Right forelimb (tissue), 1 donor: ENCODE measurements at places on chromosomes 11 and 22.

DNA sequence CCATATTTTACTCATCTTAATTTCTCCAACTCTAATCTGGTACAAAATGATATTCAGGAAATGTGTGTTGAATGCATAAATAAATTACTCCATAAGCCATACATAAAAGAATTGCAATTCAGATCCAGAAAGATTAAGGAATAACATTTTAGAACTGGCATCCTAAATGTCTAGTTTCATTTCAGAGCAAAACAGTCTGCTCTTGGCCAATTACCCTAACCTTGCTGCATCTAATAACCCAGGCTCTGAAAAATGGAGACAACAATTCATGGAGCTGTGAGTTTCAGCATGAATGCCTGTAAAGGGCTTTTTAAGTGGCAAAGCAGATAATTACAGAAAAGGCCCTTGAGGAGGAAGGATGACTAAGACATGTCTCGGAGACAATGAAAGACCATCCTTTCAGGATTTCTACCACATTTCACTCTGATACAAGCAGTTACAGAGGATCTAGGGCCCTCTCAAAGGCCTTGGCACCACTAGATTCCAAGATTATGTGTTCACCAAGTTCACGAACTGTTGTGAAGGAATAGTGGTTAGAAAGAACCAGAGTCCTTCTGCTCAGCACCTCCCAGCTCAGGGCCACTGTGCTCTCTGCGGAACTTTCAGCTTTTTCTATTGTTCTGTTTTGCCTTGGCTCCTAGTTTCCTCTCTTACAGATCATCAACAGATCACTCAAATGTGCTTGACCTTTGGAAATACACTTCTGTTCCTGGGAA lies 157.6 kb upstream of the BLID start:
- DNase-seq, result no peak

DNA sequence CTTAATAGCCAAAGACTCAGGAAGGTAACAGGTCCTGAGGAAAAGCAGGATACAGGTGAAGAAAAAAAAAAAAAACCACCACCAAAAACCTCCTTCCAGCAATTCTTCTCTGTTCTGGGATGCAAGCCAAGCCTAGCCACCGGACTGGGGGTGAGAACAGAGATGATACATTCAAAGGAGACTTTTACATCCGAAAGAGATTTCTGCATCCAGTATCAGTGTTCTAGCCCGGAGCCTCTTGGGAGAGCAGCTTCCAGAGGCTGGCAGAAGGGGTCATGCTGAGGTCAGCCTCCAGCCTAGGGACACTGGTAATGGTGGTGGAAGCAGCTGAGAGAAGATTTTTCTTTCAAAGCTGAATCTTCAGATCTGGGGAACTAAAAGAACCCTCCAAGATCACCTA lies 76.2 kb downstream of the KCNC1 start:
- DNase-seq, result no peak

DNA sequence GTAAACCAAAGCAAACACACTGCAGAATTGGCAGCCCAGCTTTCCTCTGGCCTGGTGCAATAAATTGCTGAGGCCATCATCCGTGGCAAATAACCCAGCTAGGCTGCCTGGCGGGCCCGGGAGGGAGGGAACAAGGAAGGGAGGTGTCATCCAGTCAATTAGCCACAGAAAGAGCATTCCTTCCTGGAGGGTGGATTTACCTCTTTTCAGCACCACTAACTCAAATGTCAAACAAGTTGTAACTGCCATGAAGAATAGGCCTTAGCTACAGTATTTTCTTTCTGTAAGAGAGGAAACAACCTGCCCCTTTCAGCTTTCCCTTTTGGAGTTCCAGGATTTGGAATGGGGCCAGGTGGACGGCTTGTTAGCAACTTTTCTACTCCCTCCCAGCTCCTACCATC lies 163.8 kb upstream of the BDNF start:
- no peak for DNase-seq

DNA sequence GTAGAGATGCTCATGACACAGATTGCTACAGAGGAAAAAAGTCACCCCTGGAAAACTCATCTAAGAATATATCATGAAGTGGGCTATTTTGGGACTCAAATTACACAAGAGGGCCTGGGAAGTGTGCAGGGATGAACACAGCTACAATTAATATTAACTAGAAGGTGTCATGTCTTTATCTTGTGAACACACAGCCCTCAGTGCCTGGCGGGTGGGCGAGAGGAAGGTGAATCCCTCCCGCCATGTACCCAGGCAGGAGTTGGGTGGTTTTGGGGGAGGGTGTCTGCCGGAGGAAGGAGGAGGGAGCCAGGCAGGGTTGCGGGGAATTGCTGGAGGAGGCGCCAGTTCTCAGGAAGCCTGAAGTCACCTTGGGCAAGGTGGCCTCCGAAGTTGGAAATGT lies 5.1 kb upstream of the FAM83F start:
- DNase-seq, result no peak

DNA sequence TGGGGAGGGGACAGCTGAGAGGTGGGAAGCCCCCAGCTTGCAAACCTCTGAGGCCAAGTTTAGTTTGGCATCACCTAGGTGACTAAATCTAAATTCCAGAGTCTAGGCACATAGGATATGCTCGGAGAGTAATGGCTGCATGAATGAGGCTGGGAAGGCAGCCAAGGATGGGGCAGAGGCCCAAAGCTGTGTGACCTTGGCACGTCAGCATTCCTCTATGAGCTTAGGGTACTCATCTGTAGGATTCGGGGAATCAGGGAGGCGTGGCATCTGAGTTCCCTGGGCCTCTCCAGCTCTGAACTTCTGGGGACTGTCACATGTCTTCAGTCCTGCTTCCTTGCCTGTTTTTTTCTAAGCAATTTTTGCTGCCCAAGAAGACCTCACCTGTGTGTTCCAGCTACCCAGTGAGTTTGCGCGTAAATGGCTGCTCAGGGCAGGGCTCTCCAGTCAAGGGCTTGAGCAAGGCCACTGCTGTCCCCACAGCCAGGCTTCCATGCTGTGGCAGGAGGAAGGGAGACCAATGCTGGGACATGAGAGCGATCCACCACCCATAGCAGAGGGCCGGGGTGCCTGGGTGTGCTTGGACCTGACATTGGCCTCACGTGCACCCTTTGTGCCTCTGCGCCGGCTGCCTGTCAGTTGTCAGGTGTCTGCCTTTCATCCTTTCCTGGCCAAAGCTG lies 13.9 kb downstream of the DAGLA start:
- DNase-seq, result no peak

DNA sequence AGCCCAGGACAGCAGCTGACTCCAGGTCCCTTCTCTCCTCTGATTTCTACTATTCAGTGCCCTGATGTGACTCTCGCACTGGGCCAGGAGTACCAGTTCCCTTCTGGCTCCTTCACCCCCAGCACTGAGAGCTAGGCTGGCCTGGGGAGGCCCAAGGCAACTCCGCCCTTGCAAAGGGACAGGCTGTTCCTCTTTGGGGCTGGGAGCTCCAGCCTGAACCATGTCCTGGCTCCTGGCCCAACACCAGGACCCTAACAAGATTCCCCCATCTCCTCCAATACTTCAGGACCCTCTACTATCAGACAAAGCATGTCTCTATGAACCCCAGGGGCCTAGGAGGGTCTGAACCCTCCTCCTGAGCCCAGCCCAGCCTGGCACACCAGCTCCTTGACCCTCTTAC lies 12.5 kb downstream of the CREB3L1 start:
- no peak for DNase-seq

GRCh38 chr11:15519124-15519791 lies 404.5 kb downstream of the INSC start:
- no peak for DNase-seq

GRCh38 chr22:45324311-45324711 lies 14.6 kb downstream of the FAM118A start:
- DNase-seq, result no peak

- no peak for DNase-seq
Measured at GRCh38 chr11:88327061-88327460, 10.5 kb downstream of the CTSC start.

DNA sequence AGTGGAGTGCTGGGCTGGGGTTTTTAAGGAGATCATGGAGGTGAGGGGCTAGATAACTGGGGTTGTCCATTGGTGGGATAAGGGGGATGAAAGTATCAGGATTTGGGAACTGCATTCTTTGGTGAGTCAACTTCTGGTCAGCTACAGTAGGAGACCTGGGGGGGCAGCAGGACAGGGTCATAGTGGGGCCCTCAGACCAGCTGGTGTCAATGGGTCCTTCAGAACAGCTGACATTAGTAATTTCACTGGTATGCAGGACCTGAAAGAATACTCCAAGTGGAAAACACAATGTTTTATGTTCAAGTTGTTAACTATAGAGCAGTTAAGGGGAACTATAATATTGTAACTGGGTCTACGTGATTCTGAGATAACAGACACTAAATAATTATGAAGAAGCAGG lies 2.8 kb upstream of the TTC12 start:
- DNase-seq, result no peak

- no peak for DNase-seq
Measured at GRCh38 chr22:19876941-19877625, 22.4 kb upstream of the GNB1L start.

DNA sequence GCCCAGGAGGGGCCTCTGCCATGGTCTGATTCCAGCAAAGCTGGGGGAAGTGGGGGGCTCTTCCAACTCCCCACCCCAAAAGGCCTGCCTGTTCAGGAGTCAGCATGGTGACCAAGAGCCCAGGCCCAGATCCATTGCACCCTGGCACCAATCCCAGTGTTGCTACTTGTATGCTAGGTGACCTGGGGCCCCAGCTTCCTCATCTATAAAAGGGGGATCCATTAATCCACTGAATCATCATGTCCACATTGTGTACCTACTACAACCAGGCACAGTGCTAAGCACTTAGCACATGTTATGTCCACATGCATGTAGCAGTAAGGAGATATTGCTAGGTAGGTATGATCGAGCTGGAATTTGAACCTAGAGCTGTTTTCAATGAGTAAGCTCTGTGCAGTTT lies 2.0 kb downstream of the SYT12 start:
- no peak for DNase-seq

GRCh38 chr11:57504511-57504910 lies 11.0 kb downstream of the SLC43A1 start:
- no peak for DNase-seq

DNA sequence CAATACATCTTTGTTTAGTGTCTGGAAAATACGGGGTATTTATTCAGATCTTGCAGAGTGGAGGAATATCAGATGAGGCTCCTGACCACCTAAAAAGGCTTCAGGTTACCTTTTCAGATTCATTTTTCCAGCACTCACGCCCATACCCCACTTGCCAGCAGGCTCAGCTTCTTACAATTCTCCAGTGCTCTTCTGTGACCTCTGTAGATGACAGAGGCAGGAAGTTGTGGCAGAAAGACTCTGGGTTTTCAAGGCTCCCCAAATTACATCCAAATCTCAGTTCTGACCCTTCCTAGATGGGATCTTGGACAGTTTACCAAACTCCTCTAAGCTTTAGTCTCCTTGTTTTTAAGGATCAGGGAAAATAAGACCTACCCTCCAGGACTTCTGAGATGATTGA lies 61.1 kb downstream of the SYTL2 start:
- no peak for DNase-seq

- no peak for DNase-seq
Measured at GRCh38 chr11:40514124-40514523, 945.3 kb downstream of the LRRC4C start.

DNA sequence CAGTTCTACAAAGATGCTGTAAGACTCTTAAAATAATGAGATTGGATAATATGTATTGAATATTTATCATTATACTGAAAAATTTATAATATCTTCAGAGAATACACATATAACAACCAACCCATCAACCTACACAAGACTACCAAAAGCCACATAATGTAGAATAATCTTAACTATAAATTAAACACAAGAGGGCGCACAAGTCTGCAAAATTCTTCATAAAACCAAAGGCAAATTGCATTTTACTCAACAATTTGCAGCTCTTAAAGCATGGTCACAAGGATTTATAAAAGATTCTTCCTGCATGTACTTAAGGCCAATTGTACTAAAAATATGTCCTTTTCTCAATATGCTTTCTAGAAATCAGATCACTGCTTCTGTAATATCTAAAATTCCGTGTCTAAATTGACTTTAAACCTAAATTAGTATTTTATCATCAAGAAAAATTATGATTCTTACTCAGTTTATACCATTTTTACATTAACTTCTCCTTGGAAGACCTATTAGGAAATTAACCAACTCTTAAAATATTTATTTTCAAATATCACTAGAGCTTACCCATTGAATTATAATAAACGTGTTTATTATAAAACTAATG lies 79.0 kb downstream of the TTC28 start:
- no peak for DNase-seq

- DNase-seq, result no peak
Measured at GRCh38 chr11:70547821-70548670, 149.7 kb downstream of the CTTN start.

DNA sequence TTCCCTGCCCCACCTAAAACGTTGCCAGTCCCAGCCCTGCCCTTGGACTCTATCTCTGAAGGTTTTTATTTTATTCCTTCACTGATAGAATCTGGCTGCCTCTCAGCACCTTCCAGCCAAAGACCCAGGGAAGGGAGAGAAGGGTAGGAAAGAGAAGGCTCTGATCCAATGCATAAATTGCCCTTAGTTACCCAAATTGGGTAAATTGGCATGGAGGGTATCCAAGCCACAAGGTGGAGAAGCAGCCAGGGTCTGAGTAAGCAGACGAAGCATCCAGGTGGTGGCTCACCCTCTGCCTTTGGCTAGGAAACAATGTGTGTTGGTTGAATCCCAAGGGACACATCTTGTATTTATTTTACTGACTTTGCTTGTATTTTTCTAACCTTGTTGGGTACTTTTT lies 89.0 kb downstream of the FEZ1 start:
- no peak for DNase-seq

- DNase-seq, result no peak
Measured at GRCh38 chr11:78666675-78667160, 92.1 kb upstream of the NARS2 start.

GRCh38 chr22:26811647-26811992 lies 154.2 kb downstream of the MIAT start:
- DNase-seq, result no peak

GRCh38 chr22:40432157-40432556 lies 61.8 kb downstream of the SGSM3 start:
- no peak for DNase-seq

GRCh38 chr22:39306456-39307361 lies 12.7 kb downstream of the RPL3 start:
- DNase-seq, result no peak

DNA sequence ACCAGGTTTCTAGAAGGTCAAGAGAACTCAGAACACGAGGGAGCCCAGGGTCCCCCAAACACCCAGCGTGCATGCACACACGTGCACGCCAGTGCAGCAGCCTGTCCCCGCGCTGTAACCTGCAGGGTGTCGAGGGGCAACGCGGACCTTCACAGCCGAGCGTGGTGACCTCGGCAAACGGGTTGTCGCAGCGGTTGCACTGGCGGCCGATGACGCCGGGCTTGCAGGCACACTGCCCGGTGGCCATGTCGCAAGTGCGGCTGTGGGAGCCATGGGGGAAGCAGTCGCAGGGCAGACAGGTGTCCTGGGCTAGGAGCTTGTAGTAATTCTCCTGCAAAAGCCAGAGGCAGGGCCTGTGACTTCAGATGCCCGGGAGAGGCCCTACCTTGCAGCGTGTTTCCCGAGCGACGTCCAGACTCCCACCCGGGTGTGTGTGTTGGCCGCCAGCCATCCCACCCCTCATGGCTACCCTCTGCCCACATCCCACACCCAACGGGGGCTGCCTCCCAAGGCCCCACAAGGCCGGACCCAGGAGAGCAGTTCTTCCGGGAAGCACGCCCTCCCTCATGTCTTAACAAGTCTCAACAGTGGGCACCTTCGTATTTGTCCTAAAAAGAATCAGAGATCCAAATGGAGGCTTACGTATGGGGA lies 56.1 kb downstream of the TRMU start:
- no peak for DNase-seq

- no peak for DNase-seq
Measured at GRCh38 chr11:11387207-11387606, 34.2 kb upstream of the CSNK2A3 start.

GRCh38 chr22:26545385-26545784 lies 33.1 kb upstream of the TFIP11 start:
- no peak for DNase-seq
